Smooth muscle cell of the brain vasculature (primary cell): ENCODE measurements at places on chromosomes 6 and 20.

DNA sequence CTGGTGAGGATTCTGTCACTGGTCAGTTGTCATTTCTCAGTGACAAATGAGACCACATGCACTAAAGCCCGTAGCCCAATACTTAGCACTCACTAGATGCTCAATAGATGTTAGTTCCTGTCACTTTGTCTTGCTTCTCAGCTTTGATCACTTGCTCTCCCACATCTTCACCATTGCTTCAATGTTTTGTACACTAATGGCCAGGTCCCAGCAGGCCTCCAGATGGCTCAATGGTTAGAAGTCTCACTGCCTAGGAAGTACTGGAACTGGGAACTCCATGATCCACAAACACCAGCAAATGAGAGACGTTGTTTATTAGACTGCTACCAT lies 502.8 kb upstream of the JARID2 start:
- no peak for DNase-seq

- no peak for DNase-seq
These were observed 42.8 kb downstream of the MYO6 start for GRCh38 chr6:75791881-75792280.

- no peak for DNase-seq
These were observed 4.0 kb downstream of the LY6G5C start for GRCh38 chr6:31676904-31677303.

- DNase-seq, result no peak
These were observed 23.5 kb downstream of the MCM8 start for GRCh38 chr20:5973971-5974370.

DNA sequence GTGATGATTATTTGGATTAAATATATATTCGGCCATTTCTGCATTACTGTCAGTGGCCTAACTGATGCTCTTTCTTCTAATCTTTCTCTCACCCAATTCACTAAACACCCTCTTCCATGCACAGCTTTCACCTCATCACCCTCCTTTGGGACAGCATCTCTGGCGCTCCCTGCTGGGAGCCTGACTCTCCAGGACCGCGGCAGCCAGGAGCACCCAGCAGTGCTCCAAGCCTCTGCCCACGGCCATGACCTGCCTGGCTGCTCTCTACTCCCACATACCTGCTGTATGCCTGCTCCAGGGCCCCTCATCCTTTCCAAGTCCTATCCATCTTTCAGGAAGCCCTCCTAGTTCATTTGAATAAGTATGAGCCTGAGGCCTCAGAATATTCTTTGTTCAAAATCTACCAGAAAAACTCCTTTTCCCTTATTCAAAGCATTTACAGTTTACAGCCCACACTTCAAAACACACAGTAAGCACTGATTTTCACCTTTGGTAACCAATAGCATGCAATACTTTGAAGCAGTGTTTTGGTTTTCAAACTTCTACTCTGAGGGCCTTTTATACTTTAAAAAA lies 15.2 kb downstream of the CTCFL start:
- no peak for DNase-seq

DNA sequence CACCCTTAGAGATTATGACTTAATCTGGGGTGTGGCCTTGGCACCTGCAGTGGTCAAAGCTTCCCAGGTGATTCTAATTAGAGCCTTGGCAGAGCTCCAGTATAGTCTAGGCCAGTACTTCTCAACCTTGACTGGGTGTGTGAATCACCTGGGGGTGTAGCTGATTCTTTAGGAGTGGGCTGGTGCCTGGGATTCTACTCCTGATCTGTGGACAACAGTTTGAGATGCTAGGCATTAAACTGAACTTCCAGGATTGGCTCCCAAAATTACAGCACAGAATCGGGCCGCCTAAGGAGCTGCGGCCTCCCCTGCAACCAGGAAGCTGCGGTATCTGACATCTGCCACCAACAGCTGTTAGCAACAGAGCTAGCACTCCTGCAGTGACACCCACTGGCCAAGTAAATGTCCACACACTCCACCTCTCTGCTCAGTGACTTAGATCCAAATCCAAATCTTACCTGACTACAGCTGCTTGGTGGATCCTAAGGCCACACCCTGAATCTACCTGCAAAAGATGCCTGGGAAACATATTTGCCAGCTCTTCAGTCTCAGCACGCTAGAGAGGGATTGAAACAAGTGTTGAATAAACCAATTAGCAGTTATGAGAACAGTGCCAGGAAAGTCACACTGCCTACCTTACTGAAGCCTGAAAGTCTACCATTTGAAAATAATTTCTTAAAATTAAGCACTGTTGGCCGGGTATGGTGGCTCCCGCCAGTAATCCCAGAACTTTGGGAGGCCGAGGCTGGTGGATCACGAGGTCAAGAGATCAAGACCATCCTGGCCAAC lies 126.7 kb downstream of the UNC5CL start:
- no peak for DNase-seq

DNA sequence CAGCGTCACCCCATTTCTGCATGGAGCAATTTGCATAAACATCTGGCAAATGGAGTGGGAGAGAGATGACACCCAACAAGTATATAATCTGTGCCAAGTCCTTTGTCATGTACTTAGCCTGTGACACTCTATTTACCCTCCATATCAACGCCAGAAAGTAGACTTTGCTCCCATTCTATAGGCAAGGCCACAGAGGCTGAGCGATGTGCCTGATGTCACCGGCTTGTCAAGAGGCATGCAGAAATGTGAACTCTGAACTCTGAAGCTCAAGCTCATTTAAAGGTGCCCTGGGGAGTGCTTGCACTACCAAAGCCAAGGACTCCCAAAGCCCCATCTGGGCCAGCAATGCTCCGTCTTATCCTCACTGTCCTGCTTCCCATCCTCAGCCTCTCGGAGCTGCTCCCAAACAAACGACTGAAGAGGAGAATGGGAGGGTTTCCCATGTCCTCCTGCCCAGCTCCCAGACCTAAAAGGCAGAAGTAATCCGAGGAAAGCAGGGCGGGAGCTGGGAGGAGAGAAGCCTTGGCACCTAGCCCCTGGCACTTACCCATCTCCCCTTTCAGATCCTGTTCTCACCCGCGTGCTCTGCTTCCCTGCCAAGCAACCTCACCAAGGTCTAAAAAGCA lies 9.2 kb downstream of the CPNE5 start:
- no peak for DNase-seq

DNA sequence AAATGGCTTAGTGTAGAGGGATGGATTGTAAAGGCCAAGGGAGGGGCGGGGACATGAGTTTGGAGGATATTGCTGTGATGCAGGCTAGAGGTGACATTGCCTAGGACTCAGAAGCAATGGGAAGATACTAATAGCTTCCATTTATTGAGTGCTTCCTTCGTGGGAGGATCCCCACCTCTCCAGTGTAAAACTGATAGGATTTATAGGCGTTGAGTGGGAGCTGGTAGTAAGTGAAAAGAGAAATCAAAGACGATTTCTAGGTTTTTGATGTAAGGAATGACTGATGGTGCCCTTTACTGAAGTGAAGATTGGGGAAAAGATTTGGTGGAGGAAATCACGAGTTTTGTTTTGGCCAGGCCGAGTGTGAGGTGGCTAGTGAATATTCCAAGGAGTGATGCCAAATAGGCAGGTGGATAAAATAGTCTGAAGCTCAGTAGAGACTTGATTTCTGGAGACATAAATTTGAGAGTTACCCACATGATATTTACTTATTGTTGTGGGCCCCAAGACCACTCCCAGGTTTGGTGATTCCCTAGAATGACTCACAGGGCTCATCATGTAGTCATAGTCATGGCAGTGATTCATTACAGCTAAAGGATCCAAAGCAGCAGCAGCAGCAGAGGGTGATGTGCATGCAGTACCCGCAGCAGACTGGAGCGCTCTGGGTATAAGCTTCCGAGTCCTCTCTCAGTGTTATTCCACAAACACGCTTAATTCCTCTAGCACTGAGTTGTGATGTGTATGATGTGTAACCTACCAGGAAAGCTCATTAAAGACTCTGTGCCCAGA lies 10.2 kb downstream of the RPRD1B start:
- no peak for DNase-seq

DNA sequence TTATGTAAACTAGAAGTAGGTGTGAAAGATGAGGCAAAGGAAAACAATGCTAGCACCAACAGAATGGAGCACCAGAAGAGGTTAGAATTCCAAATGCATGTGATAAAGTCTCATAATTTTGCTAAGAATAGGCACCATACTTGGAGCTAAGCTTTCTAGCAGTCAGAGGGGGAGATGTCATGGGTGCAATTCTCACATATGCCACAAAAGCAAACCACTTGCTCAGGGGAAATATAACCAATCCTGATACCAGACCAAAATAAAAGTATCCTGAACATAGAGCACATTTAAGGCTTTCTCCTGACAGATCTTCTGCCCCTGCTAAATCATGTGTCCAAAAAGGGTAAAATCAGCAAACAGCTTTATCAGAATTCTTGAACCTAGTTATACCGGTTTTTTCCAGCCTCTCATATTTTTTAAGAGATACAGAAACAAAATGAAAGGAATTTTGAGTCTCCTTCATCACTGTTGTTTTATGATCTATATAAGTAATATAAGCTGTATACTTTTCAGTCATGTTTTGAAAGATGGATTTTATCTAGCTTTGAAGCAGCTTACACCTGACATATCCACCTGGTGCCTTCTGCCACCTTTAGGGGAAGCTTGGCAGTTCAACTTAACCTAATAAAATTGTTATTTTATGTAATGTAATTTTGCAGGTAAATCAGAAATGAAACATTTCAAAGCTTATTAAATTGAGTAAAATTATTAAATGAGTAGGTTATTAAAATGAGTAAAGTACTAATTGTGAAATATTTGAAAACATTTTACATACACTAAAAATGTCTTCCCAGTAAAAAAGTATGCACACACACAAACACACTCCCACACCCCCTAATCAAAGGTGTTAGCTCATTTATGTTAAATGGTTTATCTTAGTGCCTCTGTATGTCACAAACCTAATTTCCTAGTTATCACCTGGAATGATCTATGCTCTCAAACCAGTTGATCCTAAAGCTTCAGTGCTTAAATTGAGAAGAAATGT lies 2.8 kb downstream of the SPO11 start:
- DNase-seq, result no peak

GRCh38 chr20:38084425-38084951 lies 50.9 kb downstream of the RPRD1B start:
- peak; percentile 31 for DNase-seq
